ENCODE measurements at places on chromosomes 7 and 10. TPM values are rescaled to one million over a fixed set of nuclear protein-coding genes. Genes with fewer than 3 reads are reported as not detected.

DNA sequence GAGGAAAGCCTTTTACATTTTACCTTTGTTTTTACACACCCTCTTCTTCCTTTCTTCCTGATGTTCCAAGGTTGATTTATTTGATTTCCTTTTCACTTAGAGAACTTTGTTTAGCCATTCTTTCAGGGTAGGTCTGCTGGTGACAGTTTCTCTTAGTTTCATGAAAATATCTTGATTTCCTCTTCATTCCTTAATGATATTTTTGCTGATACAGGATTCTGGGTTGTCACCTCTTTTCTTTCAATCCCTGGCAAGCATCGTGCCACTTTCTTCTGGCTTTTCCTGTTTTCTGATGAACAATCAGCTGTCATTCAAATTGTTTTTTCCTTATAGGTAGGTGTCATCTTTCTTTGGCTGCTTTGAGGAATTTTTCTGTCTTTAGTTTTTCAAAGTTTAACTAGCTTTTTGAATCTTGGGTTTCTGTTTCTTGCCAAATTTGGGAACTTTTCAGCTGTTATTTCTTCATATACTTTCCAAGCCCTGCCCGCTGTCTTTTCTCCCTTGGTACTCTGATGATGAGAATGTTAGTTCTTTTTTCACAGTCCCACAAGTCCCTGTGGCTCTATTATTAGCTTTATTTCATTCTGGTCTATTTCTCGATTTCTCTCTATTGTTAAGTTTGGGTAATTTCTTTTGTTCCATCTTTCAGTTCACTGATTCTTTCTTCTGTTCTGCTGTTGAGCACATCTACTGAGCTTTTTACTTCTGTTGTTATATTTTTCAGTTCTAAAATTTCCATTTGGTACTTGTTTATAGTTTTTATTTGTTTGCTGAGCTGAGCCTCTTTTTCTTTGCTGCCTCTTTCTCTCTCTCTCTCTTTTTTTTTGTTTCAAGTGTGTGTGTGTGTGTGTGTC is 102.6 kb downstream of the CCNY start:
- no peaks in the 10 kb centered on the region for H3K4me1 ChIP-seq
- no peaks in the 10 kb centered on the region for H3K27me3 ChIP-seq
- no peak overlapping the region for H3K4me3 ChIP-seq

The ARHGEF35 gene
- total RNA-seq = 0.51 TPM

- no peak overlapping the region for H3K27ac ChIP-seq
- H3K4me1 ChIP-seq = no peaks in the 10 kb centered on the region
- H3K27me3 ChIP-seq = no peaks in the 10 kb centered on the region
- no peaks in the 10 kb centered on the region for H3K36me3 ChIP-seq
- H3K4me3 ChIP-seq = no peak overlapping the region
- no peak for DNase-seq
These were observed 239.7 kb downstream of the DNAJB9 start for GRCh38 chr7:108809356-108809755.

The RBM20 gene
- total RNA-seq = under 0.01 TPM
